A172 (cell line): ENCODE measurements at places on chromosomes 5 and 9.

GRCh38 chr9:94084314-94084713 is at the start of gene PTPDC1:
Gene PTPDC1 (plus strand): TSS chr9:94084464. CDS start chr9:94084531, 67 bp downstream.
- DNase-seq: peak; percentile 32

DNA sequence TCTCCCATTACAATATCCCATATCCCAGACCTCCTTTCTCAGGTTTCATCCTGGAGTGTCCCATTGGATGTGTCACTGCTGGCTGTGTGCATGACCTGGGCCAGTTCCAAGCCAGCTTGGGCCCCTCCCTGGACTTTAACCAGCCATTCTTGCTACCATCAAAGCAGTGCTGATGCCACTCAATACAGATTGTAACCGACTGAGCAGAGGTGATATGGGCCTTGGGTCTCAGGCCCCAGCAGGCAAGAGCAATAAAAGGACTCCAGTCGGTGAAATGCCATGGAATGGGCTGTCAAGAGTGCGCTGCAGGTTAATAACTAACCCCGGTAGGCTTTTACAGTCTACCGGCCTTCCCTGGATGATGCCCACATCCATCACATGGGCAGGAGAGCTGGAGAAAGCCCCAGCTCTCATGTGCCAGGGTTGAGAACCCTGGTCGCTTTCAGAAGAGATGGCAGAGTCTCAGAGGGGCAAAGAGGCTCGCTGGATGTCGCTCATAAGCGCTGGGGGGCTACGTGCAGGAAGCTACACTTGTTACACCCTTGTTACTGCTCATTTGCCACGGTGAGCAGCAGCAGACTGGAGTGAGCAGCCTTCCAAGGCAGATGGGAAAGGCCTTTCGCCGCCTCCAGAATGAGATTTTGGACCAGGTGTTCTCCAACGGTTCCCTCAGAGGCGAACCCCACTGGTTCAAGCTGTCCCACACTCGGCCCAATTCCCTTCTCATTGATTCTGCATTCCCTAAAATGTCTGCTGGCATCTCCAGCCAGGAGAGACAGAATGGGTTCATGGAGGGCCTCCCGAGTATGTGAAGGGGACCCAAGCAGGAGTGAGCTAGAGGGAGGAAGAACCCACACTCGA is 13.2 kb downstream of the EPB41L4B start:
- no peak for DNase-seq

DNA sequence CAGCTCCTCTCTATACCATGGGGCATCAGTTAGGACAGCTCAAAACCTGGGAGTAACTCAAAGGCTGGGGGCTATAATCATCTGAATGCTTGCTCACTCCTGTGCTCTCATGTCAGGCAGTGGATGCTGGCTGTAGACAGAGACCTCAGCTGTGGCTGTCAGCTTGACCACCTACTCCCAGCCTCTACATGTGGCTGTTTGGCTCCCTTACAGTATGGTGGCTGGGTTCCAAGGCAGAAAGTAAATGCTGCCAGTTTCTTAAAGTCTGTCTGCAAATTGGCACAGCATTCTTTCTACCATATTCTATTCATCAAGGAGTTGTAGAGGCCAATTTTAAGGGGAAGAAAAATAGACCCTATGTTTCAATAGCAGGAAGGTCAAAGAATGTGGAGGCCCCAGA is 66.9 kb downstream of the TMC1 start:
- DNase-seq: no peak

DNA sequence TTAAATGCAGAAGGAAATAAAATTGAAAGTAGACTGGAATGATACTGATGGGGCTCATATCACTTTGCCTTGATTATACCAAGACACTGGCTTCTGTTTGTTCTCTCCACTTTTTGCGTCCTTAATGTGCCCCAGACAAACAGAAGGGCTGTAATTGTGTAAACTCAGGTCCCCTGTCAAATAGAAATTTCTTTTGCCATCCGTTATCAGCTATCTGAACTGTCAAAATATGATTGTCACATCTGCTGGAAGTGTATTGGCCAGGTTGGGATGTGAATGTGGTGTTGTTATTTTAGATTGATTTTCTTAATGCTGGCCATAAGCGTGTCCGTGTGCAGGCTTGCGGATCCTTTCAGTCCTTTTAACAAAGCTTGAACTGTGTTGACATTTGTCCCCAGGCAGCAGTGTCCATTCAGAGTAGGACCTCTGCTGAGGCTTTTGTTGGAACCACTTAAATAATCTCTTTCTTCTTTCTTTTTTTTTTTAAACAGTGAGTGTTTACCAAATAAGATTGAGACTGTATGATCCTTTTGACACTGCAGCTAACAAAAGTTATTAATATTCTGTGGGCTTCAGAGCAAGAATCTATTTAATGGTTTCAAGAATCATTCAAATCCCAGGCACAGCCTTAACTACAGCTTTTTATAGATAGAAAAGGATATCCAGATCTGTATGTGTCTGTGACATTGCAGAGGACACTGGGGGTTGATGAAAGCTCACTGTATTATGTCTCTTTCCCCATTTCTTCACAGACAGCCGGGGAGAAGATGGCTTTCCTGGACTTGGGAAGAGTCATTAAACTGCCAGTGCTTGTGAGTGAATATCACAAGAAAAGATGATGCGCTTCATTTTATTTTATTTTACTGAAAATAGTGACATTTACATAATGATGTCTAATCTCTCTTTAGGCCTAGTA is 171.7 kb downstream of the ZNF608 start:
- no peak for DNase-seq

DNA sequence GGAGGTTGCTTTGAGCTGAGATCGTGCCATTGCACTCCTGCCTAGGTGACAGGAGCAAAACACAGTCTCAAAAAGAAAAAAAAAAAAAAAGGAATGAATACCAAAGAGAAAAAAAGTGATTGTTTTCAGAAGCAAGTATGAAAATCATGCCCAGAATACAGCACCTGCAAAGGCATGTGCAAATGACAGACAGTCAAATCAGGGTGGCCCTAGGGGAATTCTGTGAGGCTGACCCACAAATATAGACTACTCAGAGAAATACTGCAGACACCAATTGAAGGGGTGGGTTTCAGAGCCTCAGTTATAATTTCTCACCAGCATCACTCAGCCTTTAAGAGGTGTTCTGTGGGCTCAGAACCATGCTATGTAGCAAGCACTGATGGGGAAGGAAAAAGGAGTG is 28.6 kb downstream of the DCAF12 start:
- no peak for DNase-seq

- no peak for DNase-seq
Measured at GRCh38 chr5:29897916-29898315, 1295.6 kb upstream of the CDH6 start.

DNA sequence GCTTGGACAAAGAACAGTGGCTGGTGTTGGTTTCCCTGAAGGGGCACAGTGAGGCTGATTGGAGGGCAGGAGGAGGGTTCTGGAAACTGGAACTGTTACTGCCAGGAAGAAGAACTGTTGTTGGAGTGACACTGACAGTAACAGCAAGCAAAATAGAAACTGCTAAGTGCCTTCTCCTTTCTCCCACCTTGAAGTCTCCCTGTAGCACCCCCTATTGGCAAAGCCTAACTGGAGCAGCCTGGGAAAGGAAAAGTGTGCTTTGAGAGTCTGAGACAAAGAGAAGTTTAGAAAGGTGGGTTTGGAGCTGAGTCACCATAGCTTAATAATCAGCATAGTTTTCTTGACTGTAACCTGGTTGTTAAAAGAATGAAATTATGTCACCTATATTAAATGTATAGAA is 2.5 kb upstream of the TMEM174 start:
- DNase-seq: no peak

- no peak for DNase-seq
Measured at GRCh38 chr5:95809414-95809960, 13.0 kb downstream of the GLRX start.
